ENCODE measurements at places on chromosomes 1 and 21. TPM values are rescaled to one million over a fixed set of nuclear protein-coding genes. Genes with fewer than 3 reads are reported as not detected.

CDC42BPA gene
- total RNA-seq: 2.3 TPM

FLG gene
- total RNA-seq: not detected

FMO5 gene
- 3.5 TPM for total RNA-seq

OR14K1 gene
- not detected for total RNA-seq

LCE1F gene
- total RNA-seq: not detected

FBXO2 gene
- 2.6 TPM for total RNA-seq

NDUFV3 gene
- 19.3 TPM for total RNA-seq

Measured in mononuclear cell (primary cell).